ENCODE measurements at places on chromosomes 3 and 15.

DNA sequence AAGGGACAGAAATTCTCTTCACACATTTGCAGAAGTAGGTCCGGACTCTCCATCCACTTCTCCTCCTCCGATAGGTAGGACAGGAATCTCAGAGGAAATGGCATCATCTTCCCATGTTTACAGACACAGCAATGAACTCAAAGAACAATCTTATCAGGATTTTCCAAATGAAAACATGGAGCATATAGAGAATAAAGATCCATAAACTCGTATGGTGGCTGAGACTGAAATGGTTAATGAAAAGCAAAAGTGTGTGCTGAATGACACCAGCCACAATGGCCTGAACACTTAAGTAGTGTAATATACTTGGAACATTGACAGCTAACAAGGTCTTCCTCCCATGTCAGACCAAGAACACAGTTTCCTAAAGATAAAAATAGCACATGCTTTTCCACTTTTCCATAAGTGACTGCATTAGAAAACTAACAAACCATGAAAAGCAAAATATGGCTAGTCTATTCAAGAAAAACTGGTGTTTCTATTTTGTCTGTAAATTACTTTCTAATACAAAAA is 5.8 kb downstream of the CCRL2 start:
- DNase-seq: no peak

DNA sequence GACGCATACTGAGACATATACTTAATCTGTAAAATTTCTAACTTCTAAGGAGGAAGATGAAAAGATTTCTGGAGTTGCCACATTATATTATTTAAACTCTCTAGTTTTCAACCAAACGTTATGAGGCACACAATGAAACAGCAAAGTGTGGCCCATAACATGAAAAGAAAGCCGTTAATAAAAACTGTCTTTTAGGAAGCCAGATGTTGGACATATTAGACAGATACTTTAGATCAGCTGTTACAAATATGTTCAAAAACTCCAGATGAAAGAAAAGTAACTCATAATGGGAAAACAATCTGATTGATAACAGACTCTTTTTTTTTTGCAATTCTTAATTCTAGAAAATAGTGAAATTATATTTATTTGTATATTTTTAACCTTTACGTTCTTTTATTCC is 34.3 kb downstream of the ADAMTSL3 start:
- no peak for DNase-seq

DNA sequence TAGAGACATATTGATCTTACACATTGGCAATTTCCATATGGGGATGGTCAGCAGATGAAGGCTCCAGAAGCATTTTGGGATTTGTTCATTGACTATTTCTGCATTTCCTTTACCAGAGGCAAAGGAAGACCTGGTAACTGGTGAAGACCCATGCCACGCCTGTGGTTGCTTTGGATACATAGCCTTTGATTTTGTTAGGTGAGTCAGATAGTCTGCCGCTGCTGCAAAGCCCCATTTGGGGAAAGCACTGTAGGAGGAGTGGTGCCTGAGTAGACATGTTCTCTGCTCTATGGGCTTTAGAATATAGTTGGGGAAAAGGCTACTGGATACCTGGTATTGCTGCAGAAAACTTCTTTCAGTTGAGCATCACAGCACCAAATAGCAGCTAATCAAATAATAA is 56.8 kb downstream of the TFG start:
- no peak for DNase-seq

DNA sequence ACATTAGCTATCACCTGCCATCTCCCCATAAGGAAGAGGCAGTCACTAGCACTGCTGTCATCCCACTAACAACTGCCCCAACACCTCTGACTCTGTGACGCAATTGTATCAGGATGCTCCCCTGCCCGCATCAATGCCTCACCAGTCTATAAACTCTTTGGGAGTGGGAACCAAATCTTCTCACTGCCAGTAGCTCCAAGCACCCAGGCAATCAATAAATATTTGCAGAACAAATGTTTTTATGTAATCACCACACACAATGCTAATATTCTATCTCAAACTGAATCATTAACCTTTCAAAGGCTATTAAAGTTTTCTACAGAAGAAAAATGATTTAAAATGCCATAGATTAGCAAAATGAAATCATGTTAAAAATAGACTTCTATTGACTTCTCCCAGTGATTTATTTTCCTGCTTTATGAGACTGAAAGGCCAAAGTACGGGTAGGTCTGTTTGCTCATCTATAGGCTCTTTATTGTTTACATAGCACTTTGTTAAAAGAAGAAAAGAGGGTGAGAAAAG is 131.3 kb downstream of the PLD1 start:
- DNase-seq: no peak

DNA sequence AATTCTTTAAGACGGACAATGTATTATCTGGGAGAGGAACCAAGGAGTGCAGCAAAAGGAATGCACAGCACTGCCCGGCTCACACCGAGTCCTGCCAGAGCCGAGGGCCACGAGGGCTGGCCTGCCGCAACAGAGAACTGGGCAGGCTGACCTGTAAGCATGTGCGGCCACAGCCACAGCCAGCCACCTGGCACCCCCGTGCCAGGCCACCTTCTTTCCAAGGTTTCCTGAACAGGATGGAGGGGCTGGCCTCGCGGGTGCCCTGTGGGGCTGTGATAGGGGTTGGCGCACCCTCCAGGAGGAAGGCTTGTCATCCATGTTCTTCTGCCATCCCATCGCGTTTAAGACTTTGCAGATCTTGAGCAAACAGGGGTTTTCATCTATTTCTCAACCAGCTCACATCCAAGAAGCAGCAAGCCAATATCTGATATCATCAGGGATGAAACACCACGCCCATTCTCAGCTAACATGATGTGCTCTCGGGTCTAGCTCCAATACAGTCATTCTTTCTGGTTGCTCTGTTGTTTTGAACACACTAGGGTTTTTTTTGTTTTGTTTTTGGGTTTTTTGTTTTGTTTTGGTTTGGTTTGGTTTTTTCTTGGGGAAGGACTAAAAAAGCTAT is 10.2 kb downstream of the CA12 start:
- DNase-seq: no peak

GRCh38 chr15:74443100-74443909 is 9.5 kb upstream of the SEMA7A start:
- DNase-seq: no peak

DNA sequence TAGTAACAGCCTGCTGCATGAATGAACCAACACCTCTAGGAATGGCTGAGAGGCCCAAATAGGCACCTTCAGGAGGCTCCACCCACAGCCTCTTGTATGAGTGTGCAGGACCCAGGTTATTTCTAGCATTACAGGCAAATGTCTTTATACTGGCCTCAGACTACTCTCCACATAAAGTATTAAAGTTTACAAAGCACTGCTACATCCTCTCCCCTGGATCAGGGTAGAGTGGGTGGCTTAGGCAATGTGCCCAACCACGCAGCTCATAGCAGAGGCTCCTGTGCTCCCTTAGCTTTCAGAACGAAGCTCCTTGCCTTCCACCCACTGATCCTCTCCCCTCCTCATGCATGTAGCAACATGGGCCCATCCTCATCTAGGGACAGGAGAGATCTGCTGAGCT is 16.3 kb downstream of the TMEM43 start:
- no peak for DNase-seq

- DNase-seq: peak; percentile 41
Observed at GRCh38 chr3:176663837-176664831, 533.1 kb downstream of the TBL1XR1 start.

GRCh38 chr3:35633332-35634124 is 5.8 kb upstream of the ARPP21 start:
- DNase-seq: no peak

DNA sequence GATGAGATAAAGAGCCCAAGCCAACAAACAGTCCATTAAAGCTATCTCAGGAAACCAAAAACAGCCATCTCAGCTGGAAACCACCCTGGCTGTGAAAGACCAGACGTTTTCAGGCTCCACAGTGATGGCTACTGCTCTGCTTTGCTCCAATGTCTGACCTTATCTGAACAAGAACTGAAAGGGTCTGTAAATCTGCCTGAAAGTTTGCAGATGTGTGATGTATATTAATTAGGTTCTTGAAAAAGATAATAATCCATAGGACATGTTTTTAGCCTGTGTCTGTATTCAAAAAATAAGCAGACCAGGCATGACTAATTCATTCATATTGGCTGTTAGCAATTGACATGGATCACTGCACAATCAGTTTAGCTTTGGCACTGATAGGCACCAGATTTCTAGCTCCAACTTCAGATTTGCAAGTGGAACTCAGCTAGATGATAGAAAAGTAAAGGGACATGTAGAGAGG is 611.4 kb upstream of the NAALADL2 start:
- DNase-seq: no peak

DNA sequence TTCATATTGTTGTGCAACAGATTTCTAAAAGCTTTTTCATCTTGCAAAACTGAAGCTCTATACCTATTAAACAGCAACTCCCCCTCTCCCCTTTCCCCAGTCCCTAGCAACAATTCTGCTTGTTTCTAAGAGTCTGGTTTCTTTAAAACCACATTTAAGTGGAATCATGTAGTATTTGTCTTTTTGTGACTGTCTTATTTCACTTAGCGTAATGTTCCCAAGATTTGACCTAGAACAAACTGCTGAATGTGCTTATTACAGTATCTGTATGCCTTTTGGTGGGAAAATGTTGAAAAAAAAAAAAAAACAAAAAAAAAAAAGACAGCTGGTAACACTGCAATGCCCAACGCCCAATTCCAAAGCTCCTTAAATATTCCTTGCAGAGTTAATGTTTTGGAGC is 19.5 kb upstream of the SPESP1 start:
- DNase-seq: no peak

GRCh38 chr3:129000742-129001100 is 383 bp upstream of the EFCC1 start:
- no peak for DNase-seq

DNA sequence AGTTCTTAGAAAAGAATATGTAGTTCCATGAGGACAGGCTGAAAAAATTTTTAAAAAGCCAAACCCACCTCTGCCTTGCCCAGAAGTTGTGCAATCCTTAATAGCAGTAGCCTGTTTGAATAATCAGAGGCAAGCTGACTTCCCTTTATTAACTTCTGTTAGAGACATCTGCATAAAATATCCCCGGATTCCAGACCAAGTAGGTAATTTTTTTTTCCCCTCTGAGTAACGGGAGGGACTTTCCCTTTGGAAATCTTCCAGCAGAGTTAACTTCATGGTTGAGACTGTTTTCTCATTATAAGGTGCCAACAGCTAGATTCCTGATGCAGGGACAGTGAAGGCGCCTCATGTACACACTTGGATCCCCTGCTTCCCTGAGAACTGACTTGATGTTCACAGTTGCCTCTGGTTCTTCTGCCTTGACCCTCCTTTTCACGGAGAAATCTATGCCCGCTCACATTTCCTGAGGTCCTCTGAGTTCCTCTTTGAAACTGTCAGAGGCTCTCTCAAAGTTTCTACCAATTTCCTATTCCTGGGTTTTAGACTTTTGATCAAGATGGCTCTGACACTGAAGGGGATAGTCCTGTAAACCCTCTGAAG is 227.6 kb upstream of the BHLHE40 start:
- DNase-seq: no peak

DNA sequence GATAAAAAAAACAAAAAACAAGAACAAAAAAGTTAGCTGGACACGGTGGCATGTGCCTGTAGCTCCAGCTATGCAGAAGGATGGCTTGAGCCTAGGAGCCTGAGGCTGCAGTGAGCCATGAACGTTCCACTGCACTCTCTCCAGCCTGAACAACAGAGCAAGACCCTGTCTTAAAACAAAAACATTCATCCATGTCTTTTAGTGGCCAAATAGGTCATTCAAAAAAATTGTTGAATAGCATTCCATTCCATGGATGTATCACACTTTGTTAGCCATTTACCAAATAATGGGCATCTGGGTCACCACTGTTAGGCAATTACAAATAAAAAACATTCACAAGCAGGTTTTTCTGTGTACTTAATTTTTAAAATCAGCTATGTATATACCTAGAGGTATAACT is 139.7 kb downstream of the STAG1 start:
- no peak for DNase-seq

DNA sequence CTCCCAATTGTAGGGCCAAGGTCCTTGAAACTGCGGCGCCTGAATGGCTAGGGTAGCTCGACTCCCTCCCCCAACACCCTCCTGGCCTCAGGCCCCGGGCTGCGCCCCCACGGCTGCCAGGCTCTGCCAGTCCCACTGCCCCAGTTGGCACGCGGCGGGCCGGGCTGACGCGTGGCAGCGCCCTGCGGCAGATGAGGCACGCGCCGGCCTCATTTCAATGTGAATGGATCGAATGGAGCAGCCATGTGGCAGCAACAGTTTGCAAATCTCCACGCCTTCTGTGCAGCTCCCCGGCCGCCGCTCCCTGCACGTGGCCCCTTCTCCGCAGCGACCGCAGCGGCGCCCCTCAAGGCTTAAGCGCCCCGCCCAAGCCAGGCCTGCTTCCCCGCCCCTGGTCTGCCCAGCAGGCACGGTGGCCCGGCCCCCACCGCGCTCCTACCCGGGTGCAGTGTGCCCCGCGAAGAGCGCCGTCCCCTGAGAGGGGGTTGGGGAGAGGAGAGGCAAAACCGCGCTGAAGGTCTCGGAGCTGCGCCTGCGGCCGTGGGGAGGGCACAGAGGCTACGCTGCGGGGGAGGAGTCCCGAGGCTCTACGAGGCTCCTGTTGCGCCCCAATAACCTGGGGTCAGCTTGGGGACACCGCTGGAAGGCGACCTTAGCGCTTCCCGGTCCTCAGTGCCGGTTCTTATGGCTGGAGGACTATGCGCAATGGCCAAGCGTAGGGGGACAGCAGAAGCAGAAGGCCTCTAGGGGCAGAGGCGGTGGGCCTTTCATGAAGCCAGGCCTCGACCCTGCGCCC is 3.1 kb upstream of the DLL4 start:
- peak; percentile 18 for DNase-seq

- DNase-seq: no peak
Observed at GRCh38 chr3:68088636-68089035, 434.2 kb upstream of the SUCLG2 start.

DNA sequence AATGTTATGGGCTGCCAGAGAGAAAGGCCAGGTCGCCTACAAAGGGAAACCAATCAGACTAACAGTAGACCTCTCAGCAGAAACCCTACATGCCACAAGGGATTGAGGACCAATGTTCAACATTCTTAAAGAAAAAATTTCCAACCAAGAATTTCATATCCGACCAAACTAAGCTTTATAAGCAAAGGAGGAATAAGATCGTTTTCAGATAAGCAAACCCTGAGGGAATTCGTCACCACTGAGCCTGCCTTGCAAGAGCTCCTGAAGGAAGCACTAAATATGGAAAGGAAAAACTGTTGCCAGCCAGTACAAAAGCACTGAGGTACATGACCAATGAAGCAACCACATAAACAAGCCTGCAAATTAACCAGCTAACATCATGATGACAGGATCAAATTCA is 33.1 kb downstream of the PYGO1 start:
- DNase-seq: no peak

DNA sequence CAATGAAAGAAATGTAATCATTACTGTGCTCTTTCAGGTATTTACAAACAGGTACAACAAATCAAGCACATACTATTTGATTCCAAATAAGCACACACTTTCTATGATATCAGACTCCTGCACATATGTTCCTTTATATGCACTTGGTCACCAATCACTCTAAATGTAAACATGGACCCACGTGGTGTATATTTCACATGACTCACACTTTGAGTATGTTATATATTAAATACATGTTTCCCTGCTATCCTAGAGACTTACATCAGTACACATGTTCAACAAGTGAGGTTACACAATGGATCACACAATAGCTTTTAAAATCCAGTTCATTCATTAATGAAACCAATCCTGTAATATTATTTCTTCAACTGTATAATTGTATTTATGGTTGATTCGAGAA is 683.5 kb downstream of the NR2F2 start:
- no peak for DNase-seq

- DNase-seq: no peak
Observed at GRCh38 chr15:95580121-95580520, 750.4 kb upstream of the NR2F2 start.

GRCh38 chr15:96135166-96136093 is 195.1 kb upstream of the NR2F2 start:
- no peak for DNase-seq

GRCh38 chr3:37812499-37812896 is 49.2 kb upstream of the CTDSPL start:
- DNase-seq: no peak
